ENCODE measurements at places on chromosomes 16 and 17.

- DNase-seq: no peak
Measured at GRCh38 chr17:381941-382643, 29.5 kb upstream of the RPH3AL start.

DNA sequence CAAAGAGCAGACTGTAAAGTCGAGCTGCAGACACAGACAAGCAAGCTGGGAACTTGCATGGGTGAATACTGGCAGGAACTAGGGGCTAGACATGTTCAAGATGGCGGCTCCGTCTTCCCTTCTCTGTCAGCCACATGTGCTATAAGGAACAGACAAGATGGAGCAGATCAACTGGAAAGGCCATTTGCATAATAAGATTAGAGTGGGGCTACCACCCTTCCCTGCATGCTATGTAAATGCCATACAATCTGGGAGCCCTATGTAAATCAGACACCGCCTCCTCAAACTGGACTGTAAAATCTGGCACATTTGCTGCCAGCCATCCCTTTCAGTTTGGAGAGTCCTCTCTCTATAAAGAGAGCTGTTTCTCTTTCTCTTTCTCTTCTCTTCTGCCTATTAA lies 640.1 kb upstream of the CDH8 start:
- no peak for DNase-seq

GRCh38 chr17:63515426-63515825 lies 7.7 kb upstream of the KCNH6 start:
- no peak for DNase-seq

GRCh38 chr17:54455251-54455868 lies 445.3 kb upstream of the TOM1L1 start:
- no peak for DNase-seq

DNA sequence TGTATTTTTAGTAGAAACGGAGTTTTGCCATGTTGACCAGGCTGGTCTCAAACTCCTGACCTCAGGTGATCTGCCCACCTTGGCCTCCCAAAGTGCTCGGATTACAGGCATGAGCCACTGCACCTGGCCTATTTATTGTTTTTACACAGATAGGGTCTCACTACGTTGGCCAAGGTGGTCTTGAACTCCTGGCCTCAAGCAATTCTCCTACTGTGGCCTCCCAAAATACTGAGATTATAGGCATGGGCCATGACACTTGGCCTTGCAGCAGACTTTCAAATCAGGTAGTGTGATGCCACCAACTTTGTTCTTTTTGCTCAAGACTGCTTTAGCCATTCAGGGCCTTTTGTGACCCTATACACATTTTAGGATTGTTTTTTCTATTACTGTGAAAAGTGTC lies 61.7 kb upstream of the INTS2 start:
- DNase-seq: no peak

GRCh38 chr17:42898147-42898811 lies 2.3 kb upstream of the G6PC1 start:
- DNase-seq: no peak

GRCh38 chr16:73034374-73034773 lies 13.6 kb downstream of the ZFHX3 start:
- no peak for DNase-seq

GRCh38 chr16:2857451-2858244 lies at the start of gene PRSS22:
Gene PRSS22 (minus strand): TSS chr16:2858170. CDS start chr16:2858104, 66 bp downstream.
- no peak for DNase-seq

- DNase-seq: no peak
Measured at GRCh38 chr16:84941921-84942320, 69.4 kb downstream of the ZDHHC7 start.

DNA sequence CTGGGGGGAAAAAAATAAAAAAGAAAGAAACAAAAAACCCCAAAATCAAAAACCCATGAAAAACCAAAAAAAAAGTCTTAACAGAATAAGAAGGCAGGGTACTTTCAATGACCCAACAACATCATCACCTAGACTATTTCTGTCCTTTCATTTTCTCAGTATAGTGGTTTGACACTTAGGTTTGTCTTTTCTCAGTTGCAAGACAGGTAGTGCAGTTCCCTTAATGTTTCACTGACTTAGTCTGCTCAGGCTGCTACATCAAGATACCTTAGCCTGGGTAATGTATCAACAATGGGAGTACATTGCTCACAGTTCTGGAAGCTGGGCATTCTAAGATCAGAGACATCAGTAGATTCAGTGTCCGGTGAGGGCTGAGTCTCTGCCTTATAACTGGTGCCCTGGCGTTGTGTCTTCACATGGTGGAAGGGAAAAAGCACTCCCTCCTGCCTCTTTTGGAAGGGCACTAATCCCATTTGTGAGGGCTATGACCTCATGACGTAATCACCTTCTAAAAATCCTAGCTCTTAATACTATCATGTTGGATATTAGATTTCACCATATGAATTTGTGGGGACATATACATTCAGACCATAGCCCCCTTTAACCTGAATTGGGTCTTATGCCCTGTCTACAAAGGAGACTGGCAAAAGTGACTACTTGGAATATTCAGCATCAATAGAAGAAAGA lies 362.3 kb upstream of the RBFOX1 start:
- DNase-seq: no peak

GRCh38 chr16:56589141-56590039 lies at the start of gene MT3:
Gene MT3 (plus strand): TSS chr16:56589528. CDS start chr16:56589591, 63 bp downstream.
- DNase-seq: peak; percentile 73

GRCh38 chr16:79007614-79008013 lies 592.9 kb downstream of the MAF start:
- no peak for DNase-seq

- no peak for DNase-seq
Measured at GRCh38 chr16:86457501-86458148, 52.7 kb upstream of the FOXF1 start.

DNA sequence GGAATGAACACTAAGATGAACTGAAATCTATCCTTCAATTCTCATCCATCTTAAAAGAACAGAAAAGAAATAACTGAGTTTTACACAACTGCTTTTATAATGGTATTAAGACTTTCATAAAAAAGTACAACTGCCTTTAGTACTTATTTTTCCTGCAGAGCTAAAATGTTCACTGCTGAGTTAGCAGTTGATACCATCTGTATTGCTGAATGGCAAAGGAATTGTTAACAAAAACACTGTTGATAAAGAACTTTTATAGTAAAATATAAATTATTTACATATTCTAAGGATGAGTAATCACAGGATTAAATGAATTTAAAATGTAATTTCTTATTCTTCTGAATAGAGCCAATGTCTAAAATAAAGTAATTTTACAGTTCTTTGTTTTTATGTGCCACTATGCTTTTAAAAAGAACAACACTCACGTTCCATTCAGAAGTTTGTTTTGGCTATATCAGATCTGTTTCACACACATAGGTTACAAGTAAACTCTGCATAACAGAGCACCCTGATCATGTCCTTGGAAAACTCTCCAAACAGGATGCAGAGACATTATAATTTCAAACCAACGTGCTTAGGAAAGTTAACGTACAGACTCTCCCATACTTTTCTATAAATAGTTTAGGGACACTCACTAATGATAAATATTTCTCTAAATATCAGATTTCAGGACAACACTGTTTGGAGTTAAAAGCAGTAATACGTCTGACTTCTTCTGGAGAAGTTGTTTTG lies 151.1 kb downstream of the ITFG1 start:
- no peak for DNase-seq

- peak; percentile 71 for DNase-seq
Measured at GRCh38 chr16:8660841-8661301, 13.5 kb upstream of the ABAT start.

DNA sequence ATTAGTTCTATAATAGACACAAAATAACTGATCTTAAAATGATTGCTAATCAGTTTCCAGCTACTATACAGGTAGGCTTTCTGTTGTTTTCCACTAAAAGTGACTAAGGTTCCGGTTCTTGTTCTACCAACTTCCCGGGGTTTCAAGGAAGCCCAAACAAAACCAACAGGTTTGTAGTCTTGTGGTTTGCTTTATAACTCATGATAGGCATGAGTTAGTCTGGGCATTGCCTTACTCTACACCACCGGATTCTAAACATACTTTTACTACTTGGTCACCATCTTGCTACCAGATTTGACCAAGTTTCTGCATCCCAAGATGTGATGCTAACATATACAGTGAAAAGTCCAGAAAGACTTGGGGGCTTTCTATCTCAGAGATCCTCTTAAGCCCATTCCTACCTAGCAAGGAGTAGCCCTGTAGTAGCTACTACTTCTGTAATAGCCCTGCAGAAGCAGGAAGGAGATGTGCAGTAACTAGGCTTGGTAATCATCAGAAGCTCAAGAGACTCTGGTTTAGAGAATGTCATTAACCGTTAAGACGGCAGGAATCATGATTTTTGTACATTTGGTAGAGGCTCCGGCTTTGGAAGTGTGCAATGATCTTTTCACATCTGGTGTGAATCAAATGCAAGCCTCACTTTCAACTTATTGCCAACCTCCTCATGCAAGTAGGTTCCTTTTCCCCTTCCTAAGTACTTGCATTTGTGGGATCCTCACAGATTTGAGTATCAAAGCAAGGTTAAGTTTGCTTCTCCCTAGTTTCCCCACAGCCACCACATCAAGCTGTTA lies 1.6 kb downstream of the FAM117A start:
- DNase-seq: no peak

DNA sequence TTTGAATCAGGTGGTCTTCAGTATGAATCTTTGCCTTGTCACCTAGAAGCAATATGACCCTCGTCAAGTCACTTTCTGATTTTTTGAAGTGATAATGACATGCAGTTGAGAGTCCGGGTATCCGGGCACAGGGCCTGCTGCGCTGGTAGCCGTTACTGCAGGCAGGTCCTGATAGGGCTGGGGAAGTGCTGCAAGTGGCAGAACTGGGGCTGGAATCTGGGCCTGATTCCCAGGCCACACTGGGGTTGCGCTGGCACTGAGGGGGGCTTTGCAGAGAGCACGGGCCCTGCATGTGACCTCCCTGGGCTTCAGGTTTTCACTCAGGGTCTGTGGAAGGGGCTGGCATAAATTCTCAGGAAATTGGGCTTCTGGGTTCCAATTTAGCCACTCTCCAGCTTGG lies 3.0 kb downstream of the PPP4C start:
- no peak for DNase-seq

DNA sequence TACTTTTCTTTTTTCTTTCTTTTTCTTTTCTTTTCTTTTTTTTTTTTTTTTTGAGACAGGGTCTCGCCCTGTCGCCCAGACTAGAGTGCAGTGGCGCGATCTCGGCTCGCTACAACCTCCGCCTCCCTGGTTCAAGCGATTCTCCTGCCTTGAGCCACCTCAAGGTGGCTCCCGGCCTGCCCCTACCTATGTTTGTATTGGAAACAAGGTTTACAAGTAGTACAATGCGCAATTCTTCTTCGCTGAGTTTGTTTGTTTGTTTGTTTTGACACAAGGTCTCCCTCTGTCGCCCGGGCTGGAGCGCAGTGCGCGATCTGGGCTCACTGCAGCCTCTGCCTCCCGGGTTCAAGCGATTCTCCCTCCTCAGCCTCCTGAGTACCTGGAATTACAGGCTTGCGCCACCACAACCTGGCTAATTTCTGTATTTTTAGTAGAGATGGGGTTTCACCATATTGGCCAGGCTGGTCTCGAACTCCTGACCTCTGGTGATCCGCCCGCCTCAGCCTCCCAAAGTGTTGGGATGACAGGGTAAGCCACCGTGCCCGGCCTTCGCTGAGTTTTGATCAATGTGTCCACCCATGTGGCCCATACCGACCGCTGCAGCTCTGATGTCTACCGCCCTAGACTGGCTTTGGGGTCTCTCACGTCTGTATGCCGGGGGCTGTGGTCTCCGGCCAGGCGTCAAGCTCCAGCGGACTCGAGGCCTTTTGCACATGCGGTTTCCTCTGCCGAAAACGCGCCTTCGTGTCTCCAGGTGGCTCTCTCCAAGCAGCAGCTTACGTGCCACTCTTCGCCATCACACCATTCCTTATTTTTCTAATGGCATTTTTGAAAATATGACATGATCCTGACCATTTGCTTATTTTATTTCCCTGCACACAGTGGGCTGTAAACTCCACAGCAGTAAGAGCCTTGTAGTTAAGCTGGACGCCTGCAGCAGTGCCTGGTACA lies 1.1 kb upstream of the YBX2 start:
- no peak for DNase-seq

DNA sequence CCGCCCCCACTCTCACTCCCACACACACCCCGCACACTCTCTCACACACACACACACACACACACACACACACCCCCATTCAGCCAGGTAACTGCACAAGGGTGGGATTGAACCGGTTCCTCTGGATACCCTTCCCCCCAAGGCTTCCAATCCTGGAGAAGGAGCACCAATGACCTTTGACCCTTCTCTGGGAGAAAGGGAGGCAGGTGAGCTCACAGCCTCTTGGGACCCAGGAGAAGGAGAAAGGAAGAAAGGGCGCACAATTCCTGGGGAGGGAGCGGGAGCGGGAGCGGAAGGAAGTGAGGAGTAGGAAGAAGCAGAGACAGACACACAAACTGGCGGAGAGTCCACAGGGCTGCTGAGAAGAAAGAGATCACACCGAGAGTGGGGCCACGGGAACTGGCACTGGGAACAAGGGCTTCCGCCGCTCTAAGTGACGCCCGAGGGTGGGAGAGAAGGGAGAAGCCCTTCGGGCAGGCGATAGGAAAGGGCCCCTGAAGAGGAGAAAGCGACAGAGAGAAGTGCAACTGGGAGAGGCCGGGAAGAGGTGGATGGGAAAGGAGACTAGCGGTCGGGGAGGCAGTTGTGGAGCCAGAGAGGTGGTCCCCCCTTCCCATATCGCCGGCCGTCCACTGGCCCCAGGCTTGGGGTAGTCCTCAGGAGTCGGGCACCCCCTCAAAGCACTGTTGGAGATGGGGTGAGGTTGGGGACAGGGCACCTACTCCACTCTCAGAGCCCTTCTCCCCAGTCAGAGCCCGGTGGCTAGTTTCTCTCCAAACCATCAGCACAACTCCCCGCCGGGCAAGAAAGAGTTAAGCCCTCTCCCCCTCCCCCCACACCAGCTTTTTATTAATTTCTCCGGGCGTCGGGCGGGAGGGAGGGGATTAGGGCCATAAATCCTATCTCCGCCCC lies 1.3 kb downstream of the SAMD14 start:
- DNase-seq: no peak

DNA sequence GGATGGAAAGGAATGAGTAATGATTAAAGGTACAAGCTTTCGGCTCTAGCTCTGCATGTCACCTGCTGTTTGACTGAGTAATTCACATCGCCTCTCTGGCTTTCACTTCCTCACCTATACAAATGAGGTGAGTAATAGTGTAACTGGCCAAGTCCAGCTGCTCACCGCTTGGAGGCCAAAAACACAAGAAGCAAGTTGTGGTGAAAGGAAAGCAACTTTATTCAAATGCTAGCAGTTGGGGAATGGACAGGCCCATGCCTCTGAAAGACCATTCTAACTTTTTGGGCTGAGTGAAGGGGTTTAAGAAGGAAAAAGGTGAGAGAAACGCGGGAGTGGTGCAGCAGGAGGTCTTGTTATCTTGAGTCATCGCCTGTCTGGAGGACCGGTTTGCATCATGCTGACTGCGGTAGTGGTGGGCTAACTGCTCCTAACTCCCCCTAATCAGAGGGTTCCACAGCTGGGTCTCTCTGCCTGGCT lies 45.7 kb upstream of the CSNK2A2 start:
- DNase-seq: no peak

GRCh38 chr16:27475561-27475960 lies 73.6 kb downstream of the IL21R start:
- no peak for DNase-seq

All from NCI-H1092 treated with DMSO at 0.1 percent for 48 hours (cell line).